Gastroesophageal sphincter (tissue), 4 donors: ENCODE measurements at places on chromosomes 13 and 19. TPM values are rescaled to one million over a fixed set of nuclear protein-coding genes. Genes with fewer than 3 reads are reported as not detected.

The KLK11 gene
- total RNA-seq = not detected

The SLITRK5 gene
- total RNA-seq = 0.47 TPM

The PALM3 gene
- total RNA-seq = not detected

The APC2 gene
- 0.16 TPM for total RNA-seq

The VSIG10L gene
- total RNA-seq = 3.6 TPM

The IZUMO2 gene
- not detected for total RNA-seq

The CEACAM7 gene
- total RNA-seq = not detected

The WTIP gene
- 52.2 TPM for total RNA-seq

The ZNF98 gene
- 1.9 TPM for total RNA-seq

The PSG2 gene
- not detected for total RNA-seq

The ZNF225 gene
- 4.4 TPM for total RNA-seq
